NCI-H1436 treated with DMSO at 0.1 percent for 48 hours (cell line): ENCODE measurements at places on chromosomes 7 and 10.

GRCh38 chr7:34058801-34059135 lies 153.4 kb downstream of the BMPER start:
- no peak for DNase-seq

- no peak for DNase-seq
Measured at GRCh38 chr10:22324413-22324812, 3.5 kb downstream of the BMI1 start.

DNA sequence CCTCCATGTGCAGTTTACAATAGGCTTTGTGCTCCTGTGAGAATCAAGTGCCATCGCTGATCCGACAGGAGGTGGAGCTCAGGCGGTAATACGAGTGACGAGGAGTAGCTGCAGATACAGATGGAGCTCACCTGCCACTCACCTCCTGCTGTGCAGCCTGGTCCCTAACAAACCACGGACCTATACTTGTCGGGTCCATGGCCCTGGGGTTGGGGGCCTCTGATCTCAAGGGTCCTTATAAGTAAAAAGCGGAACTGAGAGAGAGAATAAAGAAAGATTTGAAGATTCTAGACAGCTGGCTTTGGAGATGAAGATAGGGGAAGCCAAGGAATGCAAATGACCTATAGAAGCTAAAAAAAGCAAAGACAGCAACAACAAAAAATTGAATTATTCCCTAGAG lies 130.6 kb downstream of the PLXDC2 start:
- no peak for DNase-seq

DNA sequence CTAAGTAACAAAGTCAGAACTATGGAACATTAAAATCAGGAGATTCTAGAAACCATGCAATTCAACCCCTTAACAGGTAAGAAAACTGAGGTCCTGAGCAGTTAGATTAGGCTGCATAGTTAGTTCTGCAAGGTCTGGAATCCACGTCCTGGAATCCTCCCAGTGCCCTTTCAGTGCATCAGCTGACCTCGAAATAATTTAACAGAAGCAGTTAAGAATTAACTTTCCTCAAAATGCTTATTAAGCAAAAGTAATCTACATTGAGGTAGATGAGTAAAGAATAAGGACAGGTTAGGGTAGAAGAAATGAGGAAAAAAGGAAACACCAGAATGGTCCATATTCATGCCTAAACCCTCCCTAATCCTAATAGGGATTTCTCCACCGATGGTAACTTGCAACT lies 37.6 kb downstream of the GSAP start:
- DNase-seq, result no peak

- DNase-seq, result no peak
Measured at GRCh38 chr10:123884351-123884906, 7.2 kb downstream of the CPXM2 start.

DNA sequence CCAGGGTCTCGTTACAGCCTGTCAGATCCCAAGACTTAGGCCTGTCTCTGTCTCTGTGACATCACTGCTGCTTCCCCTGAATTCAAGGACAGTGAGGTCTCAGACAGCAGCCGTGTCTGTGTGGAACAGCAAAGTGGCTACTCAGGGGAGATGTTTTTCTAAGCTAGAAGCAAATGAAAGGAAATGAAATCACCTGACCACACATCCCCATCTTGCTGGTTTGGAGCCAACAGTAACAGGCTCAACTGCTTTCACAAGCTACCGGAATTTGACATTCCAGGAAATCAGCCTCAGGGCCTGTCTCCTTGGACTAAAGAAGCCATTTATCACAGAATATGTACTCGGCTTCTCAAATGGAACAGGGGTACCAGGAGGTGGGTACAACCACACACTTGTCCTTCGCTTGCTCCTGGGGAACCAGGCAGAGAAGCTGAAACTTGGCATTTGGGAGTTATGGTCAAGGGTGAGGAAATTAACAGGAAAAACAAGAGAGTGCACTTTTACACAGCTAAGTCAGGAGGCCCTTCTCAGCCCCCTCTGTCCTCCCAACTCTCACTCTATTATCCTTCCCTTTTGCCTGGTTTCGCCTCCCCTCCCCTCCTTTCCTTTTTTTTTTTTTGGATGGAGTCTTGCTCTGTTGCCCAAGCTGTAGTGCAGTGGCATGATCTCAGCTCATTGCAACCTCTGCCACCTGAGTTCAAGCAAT lies 73.2 kb downstream of the SPDYE5 start:
- DNase-seq, result no peak

- DNase-seq, result no peak
Measured at GRCh38 chr10:62044566-62044965, 143.1 kb downstream of the ARID5B start.

DNA sequence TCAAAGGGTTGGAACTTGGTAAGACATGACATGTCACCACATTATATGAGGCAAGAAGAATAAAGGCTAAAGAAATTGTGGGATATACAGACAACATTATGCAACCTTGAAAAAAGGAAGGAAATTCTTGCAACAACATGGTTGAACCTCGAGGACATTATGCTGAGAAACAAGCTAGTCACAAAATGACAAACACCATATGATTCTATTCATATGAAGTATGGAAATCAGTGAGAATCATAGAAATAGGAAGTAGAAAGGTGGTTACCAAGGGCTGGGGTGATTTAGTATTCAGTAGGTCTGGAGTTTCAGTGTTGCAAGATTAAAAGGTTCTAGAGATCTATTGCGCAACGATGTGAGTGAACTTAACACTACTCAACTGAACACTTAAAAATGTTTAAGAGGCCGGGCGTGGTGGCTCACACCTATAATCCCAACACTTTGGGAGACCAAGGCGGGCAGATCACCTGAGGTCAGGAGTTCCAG lies 126.9 kb upstream of the TBX20 start:
- no peak for DNase-seq

- DNase-seq, result no peak
Measured at GRCh38 chr7:2729031-2729892, 41.3 kb downstream of the AMZ1 start.

- DNase-seq, result no peak
Measured at GRCh38 chr10:88820748-88821401, 18.3 kb downstream of the LIPM start.

DNA sequence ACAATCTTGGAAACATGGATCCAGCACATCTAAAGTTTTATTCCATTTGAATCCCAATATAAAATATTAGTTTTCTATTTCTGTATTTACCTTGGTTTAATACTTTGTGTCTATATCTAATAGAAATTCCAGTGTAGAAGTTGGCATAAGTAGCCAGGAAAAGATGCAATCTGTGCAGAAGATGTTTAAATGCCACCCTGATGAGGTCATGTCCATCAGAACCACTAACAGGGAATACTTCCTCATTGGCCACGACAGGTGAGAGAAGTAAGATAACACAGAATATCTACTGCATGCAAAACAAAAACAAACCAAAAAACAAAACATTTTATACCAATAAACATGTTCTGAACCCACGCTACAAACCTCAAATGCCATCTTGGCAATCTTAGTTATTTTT lies 15.7 kb downstream of the PLEKHS1 start:
- no peak for DNase-seq

GRCh38 chr10:114541081-114541796 lies 116.8 kb downstream of the ABLIM1 start:
- no peak for DNase-seq
